Spinal cord (tissue), 10 donors: ENCODE measurements at places on chromosomes 11 and 22. TPM values are rescaled to one million over a fixed set of nuclear protein-coding genes. Genes with fewer than 3 reads are reported as not detected.

KRTAP5-1 gene
- 5.7 TPM for polyA plus RNA-seq

DNA sequence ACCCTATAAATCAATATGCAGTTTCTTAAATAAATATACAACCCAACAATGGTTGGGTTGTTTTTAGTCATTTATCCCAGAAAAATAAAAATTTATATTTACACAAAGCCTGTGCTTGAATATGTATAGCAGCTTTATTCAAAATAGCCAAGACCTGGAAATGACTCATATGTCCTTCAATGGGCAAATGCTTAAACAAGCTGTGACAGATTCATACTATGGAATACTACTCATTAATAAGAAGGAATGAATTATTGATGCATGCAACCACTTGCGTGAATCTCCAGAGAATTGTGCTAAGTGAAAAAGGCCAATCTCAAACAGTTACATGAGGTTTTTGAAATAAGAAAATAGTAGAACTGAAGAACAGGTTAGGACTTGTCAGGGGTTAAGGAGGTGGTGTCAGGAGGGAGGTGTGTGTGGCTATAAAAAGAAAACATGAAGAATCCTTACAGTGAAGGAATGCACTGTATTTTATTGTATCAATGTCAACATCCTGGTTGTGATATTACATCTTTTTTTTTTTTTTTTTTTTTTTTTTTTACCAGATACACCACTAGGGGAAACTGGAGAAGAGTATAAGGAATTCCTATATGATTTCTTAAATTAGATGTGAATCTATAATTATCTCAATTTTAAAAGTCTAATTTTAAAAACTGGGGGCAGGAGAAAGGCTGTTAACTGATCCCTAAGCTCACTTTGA, 82.4 kb upstream of the CD44 start:
- no peak for DNase-seq

PANX3 gene
- polyA plus RNA-seq, result not detected

GRCh38 chr11:3022982-3023381, 30.9 kb upstream of the NAP1L4 start:
- DNase-seq, result no peak

OSBP2 gene
- 25.0 TPM for polyA plus RNA-seq

PARVB gene
- 18.0 TPM for polyA plus RNA-seq

APLNR gene
- polyA plus RNA-seq, result 71.1 TPM

ACTN3 gene
- 0.39 TPM for polyA plus RNA-seq

DNA sequence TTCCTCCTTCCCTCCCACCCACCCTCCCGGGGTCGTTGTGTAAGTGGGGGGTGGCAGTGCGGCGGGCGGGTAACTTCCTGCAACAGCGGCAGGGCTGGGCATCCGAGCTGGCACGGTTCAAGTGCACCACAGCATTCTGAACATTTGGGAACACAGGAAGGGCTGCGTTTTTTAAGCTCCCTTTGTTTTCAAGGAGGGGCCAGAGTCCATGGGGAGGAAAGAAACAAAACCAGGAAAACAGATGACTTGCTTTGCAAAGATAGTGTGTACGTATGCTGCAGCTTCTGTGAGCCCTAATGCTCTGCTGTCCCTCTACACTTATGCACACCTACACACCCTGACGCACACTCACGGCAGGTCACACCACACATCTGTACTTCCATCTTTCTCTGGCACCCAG, 152.5 kb downstream of the FBXO7 start:
- no peak for DNase-seq

- DNase-seq, result no peak
Measured at GRCh38 chr11:102891736-102892135, 17.0 kb upstream of the MMP12 start.

TXNRD2 gene
- 29.4 TPM for polyA plus RNA-seq

ELF5 gene
- polyA plus RNA-seq, result 0.22 TPM

TENM4 gene
- 24.8 TPM for polyA plus RNA-seq

DNA sequence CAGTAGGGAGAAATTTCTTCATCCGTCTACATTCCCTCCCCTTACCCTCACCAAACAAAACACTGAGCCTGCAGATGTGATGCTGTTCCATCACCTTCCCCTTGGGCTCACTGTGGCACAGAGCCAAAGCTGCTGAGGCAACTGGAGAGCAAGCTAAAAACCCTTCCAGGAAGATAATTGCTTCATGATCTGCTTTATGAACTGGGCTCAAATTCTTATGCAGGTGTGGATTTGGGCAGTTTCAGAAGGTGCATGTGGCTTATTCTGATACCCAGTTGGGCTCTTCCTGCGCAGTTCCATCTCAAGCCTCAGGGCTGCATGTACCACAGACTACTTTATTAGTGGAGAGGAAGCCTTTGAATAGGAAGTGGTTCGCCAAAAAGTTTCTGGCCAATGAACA, 58.3 kb downstream of the AAMDC start:
- DNase-seq, result no peak

NCF4 gene
- 3.4 TPM for polyA plus RNA-seq

CHADL gene
- 48.2 TPM for polyA plus RNA-seq

MAJIN gene
- not detected for polyA plus RNA-seq

DNA sequence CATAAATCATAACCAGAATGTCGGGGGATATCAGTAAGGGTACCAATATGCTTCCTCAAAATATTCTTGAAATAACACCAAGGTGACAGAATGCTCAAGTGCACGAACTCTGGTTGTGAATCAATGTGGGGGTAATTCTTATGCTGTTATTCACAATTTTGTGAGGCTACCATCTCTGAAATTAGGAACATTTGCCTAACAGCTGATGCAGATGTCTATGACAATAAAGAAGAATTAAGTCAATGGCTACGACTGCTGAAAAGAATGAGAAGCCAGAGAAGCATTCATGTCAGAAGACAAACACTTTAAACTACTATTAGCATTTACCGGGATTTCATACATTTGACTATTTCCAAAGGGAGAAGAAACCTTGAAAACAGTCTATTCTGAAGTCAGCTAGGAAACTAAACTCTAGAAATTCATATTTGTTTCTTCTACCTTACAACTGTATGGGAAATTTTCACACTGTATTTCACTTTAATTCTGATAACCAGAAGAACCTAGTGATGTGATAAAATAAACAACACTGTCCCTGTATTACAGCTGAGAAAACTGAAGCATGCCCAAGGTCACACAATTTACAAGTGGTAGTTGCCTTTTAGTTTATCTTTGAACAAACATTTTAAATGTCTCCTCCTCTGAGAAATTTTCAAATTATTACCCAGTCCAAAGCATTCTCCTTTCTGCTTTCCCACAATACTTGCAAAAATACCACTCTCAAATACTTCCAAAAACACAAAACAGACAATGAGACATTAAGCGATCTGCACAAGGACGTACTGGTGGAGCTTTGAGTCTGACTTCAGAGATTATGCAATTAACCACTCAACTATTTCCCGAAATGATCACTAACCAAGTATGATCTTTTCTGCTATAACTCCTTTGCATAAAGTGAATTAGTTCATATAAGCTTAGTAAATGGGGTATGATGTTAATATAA, 18.0 kb upstream of the ARHGAP32 start:
- no peak for DNase-seq

DNA sequence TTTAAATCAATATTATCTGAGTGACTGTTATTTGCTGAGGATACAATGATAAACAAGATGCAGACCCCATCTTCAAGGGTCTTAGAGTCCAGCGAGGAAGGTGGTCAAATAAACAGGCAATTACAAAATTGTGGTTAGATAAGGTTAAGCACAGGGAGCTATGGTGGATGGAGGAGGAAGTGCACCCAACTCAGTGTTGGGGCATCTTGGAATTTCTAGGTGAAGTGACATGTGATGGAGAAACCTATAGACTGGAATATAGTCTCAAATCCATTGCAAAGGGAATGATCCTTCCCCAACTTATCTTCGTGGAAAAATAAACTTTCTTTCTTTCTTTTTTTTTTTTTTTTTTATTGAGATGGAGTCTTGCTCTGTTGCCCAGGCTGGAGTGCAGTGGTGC, 3.4 kb upstream of the PTPRJ start:
- no peak for DNase-seq

GRCh38 chr11:106322106-106322505, 244.6 kb downstream of the AASDHPPT start:
- no peak for DNase-seq

DNA sequence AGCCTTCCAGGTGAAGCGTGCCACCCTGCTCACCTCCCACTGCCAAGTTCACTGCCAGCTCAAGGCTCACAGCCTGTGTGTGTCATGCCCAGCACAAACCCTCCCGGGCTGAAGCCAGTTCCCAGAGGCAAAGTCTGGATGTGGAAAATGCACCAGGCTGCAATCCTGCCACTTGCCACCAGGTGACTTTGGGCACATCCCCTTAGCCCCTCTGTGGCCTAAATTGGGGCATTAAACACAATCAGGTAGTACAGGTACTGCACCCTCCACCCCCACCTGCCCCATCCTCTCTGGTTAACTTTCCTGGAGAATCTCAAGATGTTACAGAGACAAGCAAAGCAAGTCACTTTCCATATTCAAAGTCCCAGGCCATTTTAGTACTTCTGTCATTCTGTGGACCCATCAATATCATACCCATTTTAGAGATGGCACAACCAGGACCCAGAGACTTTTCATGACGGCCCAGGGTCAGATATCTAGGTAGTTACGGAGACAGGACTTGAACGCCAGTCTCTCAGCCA, 1.8 kb upstream of the RASD2 start:
- no peak for DNase-seq

- no peak for DNase-seq
Measured at GRCh38 chr11:122155765-122156527, 39.9 kb upstream of the BLID start.

BBOX1 gene
- 36.3 TPM for polyA plus RNA-seq

DNA sequence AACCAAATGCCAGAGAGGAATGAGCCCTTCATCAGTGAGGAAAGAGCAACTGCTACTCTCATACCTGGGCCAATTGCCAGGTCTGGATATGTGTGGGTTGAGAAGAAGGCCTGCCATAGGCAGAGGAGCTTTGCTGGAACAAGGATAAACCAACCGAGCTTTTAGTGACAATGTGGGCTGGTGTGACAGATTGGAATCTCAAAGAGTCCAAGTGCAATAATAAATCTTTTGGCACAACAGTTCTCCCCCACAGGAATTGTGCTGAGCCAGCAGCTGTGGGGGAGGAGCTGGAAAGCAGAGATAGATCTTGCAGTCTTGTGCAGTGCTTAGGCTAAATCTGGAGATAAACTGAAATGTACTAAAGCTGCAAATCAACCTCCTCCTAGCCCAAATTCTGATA, 79.4 kb upstream of the ISX start:
- DNase-seq, result no peak
